ENCODE measurements at places on chromosomes 7 and 10.

GRCh38 chr10:59655309-59655708, 54.3 kb downstream of the SLC16A9 start:
- no peak for DNase-seq

DNA sequence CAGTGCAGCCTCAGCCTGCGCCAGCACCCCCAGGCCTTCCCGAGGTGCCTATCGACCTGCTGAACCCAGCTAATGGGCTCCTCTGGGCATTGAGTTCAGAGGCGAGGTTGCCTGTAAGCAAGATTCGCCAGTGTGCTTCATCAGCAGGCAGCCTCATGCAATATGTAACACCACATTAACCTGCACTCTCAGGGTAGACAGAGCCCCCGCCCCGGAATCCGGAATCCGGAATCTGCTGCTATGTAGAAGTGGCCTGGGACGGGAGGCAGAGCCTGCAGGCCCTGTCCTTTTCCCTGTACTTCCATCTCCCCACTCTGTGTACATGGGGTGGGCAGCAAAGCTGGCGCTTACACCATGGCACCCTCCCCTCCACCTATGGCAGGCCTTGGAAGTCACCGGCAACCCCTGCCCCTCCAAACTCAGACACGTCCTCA, 83.9 kb upstream of the RET start:
- no peak for DNase-seq

DNA sequence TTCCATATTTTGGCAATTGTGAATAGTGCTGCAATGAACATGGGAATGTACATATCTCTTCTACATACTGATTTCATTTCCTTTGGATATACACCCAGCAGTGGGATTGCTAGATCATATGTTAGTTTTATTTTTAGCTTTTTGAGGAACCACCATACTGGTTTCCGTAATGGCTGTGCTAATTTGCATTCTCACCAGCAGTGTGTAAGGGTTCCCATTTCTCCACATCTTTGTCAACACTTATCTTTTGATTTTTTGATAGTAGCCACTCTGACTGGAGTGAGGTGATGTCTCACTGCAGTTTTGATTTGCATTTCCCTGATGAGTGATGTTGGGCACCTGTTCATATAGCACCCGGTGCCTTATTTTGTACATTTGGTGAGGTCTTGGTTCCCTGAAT, 519.6 kb downstream of the REEP3 start:
- no peak for DNase-seq

DNA sequence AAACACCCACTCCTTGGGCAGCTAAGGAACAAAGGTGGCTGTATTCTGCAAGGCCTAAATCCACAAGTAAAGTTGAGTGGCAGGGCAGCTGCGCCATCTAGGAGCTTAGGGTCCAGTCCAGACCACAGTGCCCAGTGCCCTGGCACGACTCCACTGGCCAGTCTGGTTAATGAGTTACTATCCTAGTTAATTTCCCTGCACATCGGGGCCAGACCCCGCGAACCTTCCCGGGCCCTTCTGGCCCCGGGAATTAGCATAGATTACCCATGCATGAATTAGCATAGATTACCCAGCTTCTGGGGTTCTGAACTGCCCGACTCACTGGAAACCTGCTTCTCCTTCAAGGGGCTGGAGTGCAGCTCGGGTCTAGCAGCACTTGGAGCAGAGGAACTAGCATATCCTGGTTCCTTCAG, 3.2 kb upstream of the EMX2 start:
- no peak for DNase-seq

- DNase-seq = no peak
Observed at GRCh38 chr7:122166740-122167139, 22.7 kb upstream of the AASS start.

GRCh38 chr7:70322856-70323255, 724.6 kb downstream of the AUTS2 start:
- DNase-seq = no peak

DNA sequence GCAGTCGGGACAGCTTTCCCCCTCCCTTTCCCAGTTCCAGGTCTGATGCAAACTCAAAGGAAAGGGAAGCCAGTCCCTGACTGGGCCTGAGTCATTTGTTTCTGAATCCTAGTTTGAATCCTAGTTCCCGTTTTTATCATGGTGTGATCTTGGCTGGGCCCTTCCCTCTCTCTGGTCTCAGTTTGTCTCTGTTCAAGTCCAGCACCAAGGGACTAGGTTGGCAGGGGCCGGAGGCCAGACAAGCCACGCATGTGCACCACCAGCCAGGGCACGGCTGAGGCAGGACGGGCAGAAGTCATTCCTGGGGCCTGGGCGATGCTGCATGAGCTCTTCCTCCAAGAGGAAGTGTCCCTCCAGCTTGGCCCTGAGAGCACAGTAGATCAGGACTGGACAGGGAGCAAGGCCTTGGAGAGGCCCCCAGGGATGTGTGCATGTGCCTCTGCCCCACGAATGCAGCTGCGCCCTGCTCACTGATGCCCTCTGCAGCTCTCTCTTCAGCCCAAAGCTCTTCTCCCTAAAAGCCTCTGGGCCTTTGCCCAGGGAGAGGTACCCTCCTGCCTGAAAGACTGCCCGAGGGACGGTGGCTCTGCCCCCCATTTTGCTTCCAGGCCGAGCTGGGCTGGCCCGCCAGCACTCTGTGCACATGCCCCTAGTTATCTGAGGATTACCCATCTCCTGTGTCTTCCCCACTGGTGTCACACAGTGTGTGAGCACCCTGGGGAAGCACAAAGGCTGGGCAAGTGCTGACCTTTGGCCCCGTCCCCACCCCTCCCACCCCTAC, 86.7 kb downstream of the ZMIZ1 start:
- DNase-seq = no peak
